ENCODE measurements at places on chromosomes 5 and 9.

GRCh38 chr5:151097820-151098767 lies 17.3 kb upstream of the TNIP1 start:
- DNase-seq = peak; percentile 19

- no peak for DNase-seq
These were observed 9.1 kb downstream of the UNC5A start for GRCh38 chr5:176819476-176819875.

- DNase-seq = no peak
These were observed 95.5 kb upstream of the EQTN start for GRCh38 chr9:27392451-27392850.

- no peak for DNase-seq
These were observed 5.2 kb downstream of the BASP1 start for GRCh38 chr5:17222664-17223063.

GRCh38 chr5:81360640-81361039 lies 33.3 kb downstream of the ACOT12 start:
- DNase-seq = no peak

- no peak for DNase-seq
These were observed 14.7 kb downstream of the CEP72 start for GRCh38 chr5:626850-627249.
